ENCODE measurements at places on chromosomes 4 and X. TPM values are rescaled to one million over a fixed set of nuclear protein-coding genes. Genes with fewer than 3 reads are reported as not detected.

ERAS gene
- polyA plus RNA-seq, result 0.48 TPM

GPM6B gene
- 31.1 TPM for polyA plus RNA-seq

DNA sequence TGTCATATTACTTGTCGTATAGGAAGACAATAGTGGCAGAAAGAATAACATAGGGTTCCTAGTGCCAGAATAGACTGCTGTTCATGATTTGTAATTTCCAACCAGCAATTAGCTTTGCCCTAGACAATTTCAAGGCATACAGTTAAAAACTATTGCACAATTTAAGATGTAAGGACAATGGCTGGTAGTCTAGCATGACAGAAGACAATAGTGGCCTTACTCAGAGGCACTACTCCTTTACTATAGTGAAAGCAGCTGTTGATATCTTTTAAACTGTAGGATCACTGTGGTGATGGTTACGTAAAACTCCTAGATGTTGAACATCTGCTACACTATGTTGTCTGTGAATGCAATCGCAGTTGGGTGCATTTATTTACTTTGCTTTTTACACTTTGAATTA lies 234.5 kb downstream of the RBMX2 start:
- no peak for DNase-seq

- DNase-seq, result no peak
These were observed 1499.4 kb upstream of the PCDH7 start for GRCh38 chr4:29220761-29221160.

GRCh38 chr4:26520728-26521450 lies 30.6 kb upstream of the CCKAR start:
- DNase-seq, result no peak

All from left lung (tissue), 14 donors.